ENCODE measurements at places on chromosomes 4 and X.

- no peak for DNase-seq
These were observed 59.3 kb downstream of the ZNF674 start for GRCh38 chrX:46485897-46486296.

DNA sequence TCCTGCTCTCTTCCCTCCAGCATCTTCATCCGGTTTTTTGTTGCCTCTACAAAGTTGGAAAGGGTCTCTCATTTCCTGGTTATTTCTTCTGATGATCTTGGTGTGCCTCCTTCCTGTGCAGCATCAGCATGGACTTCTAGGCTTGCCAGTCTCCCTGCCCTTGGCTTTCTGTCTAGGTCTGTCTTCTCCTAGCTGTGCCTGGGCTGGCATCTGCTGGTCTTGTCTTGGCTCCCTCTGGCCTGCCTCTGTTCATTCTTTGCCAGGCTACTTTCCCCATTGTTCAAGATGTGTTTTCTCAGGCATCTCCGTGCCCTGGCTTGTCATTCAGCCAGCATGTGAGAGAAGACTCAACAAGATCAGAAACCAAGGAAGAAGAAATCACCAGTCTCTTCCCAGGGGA, 9.7 kb downstream of the ZNF275 start:
- no peak for DNase-seq

- no peak for DNase-seq
These were observed 256.8 kb upstream of the STS start for GRCh38 chrX:6890544-6891261.

DNA sequence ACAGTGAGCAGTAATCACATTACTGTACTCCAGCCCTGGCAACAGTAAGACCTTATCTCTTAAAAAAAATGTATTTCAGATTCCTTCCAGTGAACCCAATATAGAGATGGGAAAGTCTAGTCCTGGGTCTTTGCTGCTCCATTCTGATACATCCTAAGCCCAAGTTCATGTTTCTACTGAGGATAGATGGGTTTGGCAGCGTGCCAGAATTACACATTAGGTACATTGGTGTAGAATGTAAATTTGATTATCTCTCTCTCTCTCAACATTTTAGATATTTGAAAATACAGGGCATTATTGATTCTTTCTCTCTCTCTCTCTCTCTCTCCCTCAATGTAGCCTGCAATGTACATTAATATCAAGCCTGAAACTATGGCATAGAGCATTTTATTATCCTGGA, 43.5 kb upstream of the ZNF330 start:
- no peak for DNase-seq

- no peak for DNase-seq
These were observed 122.1 kb downstream of the MANBA start for GRCh38 chr4:102638621-102639020.

DNA sequence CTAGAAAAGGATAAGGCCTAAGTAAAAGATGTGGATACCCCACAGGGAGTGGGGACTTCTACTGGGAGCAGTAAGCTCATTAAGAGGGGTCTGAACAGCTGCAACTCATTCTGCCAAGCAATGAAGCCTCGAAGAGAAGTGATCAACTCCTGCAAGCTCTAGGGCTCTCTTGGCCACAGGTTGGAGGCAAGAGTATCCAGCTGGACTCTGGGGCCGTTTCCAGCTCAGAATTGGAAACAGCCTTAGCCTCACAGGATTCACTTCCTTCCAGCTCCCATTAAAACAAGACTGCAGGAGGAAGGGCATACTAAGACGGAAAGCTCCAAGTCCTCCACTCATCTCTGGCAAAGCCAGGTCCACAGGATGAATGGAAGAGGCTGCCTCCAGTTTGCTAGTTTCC, 126.3 kb downstream of the ATG4A start:
- no peak for DNase-seq

GRCh38 chrX:37380924-37381323, 31.8 kb downstream of the PRRG1 start:
- DNase-seq, result no peak

DNA sequence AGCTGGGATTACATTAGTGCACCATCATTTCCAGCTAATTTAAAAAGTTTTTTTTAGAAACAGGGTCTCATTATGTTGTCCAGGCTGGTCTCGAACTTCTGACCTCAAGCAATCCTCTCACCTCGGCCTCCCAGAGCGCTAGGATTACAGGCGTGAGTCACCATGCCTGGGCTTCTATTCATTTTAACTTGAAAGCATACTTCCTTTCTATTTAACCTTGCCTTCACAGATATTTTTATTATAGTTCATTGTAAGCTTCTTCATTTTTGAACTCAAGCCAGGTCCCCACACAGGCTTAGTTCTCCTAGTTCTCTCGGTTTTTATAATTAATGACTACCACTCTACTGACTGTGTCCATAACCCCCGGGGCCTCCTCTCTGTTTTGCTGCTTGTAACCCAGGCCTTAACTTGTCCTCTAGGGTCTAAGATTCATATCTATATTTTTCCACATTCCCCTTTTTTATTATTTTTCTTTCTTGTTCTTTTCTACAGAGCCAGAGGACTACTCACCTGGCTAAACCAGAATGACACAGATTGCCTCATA, 50.7 kb downstream of the SNX12 start:
- DNase-seq, result no peak

DNA sequence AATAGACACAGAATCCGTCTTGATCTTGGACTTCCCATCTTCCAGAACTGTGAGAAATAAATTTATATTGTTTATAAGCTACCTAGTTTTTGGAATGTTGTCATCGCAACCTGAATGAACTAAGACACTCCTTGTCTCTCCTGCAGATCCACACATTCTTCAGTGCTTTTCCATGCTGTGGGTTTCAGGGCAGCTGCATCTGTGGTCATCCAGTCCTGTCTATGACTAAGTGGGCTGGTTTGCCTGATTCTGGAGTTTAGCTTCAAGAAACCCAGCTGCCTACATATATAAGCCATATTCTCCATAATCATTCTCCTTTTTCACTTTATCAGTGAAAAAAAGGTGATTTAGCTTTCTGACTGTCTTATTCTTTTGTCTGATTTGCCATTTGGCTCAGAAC, 170.3 kb upstream of the KIT start:
- DNase-seq, result no peak

- no peak for DNase-seq
These were observed 605.1 kb downstream of the BCOR start for GRCh38 chrX:39492497-39493162.

DNA sequence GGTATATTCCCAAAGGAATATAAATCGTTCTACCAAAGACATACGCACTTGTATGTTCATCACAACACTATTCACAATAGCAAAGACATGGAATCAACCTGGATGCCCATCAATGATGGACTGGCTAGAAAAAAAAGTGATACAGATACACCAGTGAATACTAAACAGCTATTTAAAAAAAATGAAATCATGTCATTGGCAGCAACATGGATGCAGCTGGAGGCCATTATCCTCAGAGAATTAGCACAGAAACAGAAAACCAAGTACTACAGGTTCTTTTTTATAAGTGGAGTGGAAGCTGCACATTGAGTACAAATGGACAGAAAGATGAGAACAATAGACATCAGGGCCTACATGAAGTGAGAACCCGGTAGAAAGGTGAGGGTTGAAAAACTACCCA, 81.4 kb downstream of the ANTXR2 start:
- no peak for DNase-seq

DNA sequence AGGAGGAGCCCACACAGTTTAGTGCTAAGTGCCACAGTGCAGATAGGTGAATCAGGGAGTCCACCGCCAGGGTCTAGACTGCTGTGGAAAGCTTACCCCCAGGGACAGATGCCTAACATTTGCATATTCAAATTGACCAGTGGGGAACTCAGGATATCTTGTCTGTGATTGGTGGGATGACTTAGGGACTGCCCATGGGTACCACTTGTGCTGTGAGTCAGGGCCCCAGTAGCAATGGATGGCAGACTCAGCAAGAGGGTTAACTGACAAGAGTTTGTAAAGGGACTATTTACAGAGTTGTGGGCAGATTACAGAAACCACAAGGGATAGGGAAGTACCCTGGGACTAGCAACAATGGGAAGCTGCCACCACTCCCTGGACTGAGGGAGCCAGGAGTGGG, 282.1 kb downstream of the BCOR start:
- no peak for DNase-seq

DNA sequence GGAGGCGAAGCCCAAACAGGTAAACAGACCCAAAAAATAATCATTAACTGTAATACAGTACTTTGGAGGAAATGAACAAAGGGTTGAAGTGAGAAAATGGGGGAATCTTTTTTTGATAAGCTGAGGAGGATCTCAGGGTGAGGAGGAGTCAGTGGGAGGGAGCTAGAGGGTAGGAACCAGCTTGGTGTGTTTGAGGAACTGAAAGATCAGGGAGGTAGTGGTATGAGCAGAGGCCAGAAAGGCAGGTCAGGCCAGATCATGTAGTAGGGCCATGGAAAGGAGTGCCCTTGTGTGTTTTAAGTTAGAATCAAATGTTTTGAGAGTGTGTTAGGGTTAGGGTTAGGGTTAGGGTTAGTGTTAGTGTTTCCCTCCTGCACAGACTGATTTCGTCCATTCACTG, 48.8 kb downstream of the PPP2R2C start:
- DNase-seq, result no peak

GRCh38 chrX:154094833-154095232, 2.7 kb downstream of the MECP2 start:
- no peak for DNase-seq

DNA sequence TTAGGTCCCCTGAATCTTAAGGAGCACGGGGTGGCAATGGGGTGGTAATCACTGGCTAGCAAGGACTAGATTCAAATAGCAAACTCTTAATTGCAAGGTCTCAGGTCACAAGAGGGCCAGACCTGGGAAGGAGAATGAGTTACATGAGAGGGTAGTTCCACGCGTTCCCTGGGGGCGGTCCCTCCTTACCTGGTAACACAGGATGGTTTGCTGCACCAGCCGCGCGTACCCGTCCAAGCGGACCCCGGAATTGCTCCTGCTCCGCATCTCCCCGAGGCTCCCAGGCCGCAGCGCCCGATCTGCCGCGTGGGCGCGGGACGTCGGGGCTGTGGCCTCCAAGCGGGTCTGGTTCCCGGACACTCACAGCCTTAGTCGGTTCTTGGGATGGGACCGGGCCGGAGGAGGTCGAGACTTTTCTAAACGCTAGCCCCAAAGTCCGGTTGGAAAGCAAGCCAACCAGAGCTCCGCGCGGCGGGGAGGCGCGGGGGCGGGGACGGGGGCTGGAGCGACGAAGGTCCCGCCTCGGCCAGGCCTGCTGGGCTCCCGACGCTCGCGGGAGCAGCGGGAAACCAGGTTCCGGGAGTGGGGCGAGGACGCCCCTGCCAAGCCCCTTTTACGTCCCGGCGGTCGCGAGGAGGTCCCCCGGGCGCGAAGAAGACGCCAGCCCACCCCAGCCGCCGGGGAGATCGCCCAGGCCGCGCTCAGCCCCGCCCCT, at the start of gene PHKA2:
TSS of gene PHKA2 (minus strand) at position 449 of the 715 bp plus-strand sequence. CDS start at position 267, 182 bp downstream.
- DNase-seq, result peak; percentile 81

DNA sequence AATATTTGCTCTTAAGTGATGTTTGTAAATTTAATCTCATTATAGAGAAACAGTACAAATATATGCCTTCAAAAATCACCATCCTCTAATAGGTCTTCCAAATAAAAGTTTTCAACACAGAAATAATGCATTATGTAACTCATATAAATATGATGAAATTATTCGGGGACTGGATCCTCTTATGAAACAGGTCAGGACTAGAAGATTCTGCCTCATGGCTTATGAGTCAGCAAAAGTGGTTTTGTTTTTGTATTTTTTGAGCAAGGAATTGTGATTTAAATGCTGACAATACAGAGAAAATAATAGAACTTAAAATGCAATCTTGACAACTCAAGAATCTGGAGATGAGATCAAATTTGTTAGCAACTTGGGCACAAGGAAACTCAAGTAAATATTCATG, 179.7 kb upstream of the NDP start:
- no peak for DNase-seq

DNA sequence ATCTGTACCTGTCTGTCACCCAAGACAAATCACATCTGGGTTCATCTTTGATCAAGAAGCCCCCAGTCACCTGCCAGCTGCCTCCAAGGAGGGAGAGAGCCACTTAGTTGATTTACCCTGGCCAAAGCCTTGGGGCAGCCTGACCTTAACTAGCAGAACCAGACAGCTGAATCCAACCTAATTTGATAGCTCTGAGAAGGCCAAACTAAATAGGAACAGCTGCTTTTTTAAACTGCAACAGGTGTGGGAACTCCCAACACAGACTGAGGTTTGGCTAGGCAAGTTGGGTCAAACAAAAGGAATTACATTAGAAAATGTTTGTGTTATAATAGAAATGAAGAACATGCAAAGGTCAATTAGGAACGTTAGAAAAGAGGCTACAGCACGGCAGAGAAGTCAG, 375.7 kb downstream of the NLGN4X start:
- no peak for DNase-seq

DNA sequence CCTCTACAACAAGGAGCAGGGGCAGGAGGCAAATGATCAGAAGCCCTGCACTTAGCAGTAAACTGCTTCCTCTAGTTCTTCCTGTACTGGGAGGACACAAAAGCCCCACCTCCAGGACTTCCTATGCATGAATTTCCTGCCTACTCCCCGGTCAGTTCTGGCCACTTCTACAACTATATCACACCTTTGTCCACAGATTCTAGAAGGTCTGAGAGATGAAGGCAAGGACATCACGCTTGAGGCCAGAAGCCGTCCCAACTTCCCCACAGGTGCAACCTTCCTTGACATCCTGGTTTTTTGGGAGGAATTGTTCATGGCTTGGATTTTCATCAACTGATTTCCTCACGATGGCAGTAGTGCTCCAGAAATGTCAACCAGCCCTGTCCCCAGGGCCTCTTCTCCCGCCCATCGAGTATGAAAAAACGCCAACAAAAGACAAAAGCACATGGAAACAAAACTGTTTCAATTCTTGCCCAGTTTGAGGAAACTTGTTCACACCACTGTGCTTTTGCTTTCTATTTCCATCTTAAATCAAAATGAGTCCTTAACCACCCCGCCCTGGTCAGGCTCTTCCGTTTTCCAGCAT, 206.5 kb upstream of the STK26 start:
- DNase-seq, result peak; percentile 88

DNA sequence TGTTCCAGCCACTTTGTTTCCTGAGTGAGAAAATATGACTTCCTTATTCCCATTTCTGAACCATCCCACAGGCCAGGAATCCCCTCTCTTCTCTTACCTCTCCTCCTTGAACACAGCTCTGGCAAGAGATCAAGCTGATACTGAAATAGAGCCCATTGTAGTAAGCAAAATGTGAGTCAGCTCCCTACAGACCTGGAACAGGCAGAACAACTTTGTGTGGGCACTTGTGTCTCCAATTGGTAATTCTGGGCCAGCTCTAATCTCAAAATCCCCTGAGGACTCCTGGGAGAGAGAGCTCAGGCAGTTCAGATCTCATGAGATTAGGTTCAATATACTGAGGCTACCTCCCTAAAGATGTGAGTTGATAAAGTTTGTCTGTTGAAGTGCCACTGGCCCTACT, 213.5 kb downstream of the GUCY2F start:
- no peak for DNase-seq

DNA sequence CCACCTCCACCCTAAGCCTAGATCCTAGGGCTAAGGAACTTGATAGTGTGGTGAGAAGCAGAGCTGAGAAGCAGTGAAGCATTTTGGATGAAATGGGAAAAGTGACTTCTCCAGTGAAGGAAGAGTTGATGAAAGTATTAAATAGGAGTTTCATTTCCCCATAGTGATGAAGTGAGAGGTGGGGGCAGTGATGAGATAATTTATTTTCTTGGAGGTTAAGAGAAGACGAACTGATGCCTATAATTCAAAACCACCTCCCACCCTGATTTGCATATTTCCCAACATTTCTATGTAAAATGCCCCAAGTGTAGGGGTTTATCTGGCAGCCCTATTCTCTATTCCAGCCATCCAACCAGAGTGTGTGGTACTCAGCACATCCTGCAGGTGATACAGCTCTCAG, 6.3 kb downstream of the LONRF3 start:
- no peak for DNase-seq

GRCh38 chrX:28998609-28999135, 411.4 kb downstream of the IL1RAPL1 start:
- DNase-seq, result no peak

- no peak for DNase-seq
These were observed 8.2 kb downstream of the GSX2 start for GRCh38 chr4:54107951-54108748.

All from activated CD8-positive, alpha-beta memory T cell treated with anti-CD3 and anti-CD28 coated beads for 24 hours (primary cell).